ENCODE measurements at places on chromosomes 7 and 10.

- no peak for DNase-seq
Measured at GRCh38 chr7:131511774-131512535, 44.5 kb downstream of the PODXL start.

GRCh38 chr10:74912682-74913081 is 86.3 kb downstream of the KAT6B start:
- peak; percentile 62 for DNase-seq

DNA sequence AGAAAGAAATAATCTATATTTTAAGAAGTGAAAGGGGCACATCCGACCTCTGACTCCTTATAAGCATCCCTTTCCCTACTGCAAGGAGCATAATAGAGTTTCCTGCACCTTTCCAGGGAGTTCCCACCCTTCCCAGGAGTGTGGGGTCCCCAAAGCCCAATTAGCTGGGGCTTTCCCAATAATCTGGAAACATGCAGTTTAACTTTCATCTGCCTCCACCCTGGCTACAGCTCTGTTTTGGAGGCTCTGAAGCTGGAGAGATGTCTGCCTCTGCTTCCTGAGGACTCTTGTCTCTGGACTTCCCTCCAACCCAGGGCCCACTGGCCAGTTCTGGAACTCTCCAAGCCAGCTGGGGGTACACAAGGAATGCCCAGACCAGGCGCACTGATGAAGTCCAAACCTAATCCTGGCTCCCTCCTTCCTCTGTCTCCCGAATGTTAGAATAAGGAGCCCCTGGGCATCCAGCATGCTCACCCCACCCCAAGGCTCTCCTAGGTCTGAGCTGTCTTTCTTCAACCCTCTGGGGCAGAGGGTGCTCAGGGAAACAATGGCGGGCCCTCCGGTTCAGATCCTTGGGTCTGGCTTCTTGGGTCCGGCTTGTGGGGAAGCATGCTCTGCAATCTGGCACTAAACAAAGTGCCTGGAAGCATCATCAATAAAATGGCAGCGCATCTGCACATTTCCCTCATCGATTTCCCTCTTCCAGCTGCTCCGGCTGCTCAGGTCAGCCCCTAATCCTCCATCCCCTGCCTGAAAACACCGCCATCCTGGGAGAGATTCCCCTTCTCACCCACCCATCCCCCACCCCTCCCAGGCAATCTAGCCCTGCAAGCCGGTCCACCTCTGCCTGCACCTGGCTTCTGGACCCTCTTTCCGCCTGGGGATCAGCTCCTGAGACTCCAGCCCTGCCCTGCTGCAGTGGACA is 13.3 kb downstream of the HOXA4 start:
- no peak for DNase-seq

DNA sequence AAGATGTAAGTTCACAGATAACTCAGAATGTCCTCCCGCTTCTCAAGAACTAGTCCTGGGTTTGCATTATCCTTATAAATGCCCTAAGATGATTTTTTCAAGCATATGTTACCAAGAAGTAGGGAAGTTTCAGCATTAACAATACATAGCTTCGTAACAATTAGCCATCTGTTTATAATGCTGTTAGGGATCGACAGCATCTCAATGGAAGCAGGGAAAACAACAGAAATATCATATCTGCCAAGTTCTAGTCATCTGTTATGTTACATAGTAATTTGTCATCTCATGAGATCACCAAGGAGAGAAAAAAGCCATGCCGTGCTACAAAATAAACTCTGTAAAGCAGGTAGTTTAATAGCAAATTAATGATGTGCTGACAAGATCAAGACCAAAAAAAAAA is 731.5 kb upstream of the C7orf33 start:
- no peak for DNase-seq

- no peak for DNase-seq
Measured at GRCh38 chr7:18361756-18362155, 133.8 kb upstream of the HDAC9 start.

Measured in eye (tissue), 1 donor.